ENCODE measurements at places on chromosomes 5 and 9.

DNA sequence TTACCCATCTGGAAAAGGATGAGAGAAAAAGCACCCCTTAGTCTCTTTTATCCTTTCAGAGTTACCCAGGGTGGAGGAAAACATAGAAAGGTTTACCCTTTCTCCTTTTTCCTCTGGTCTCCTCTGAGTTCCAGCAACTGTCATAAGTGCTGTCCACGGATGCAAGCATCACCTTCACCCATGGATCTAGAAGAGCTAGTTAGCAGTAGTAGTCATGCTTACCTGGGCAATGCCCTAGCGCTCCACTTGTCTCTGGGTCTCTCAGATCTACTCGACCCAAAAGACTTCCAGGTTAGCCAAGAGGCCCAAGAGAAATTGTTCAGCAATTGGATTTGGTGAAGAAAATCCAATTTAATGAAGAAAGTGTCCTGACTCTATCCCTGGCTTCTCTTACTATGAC is 656.2 kb upstream of the PTPRD start:
- no peak for DNase-seq

DNA sequence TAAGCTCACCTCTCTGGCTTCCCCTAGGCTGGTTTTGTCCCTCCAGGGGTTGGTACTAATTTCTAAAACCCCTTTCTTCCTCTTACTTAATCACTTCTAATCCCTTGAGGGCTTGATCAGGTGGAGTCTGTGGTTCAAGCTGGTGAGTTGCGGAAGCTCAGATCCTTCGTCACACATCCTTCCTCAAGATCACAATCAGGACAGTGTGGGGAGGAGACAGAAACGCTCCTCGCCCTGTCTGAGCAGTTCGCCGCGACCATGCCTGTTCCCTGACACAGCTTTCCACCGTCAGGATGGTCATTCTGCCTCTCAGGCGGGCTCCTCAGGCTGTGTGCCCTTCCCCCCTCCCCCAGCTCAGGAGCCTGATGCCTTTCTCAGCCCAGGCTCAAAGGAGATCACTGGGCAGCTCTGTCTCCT is 24.3 kb downstream of the CPLX2 start:
- DNase-seq = no peak

- DNase-seq = no peak
These were observed 728.0 kb downstream of the CDH9 start for GRCh38 chr5:26310415-26310814.

GRCh38 chr5:153573326-153574033 is 83.0 kb downstream of the GRIA1 start:
- DNase-seq = no peak

DNA sequence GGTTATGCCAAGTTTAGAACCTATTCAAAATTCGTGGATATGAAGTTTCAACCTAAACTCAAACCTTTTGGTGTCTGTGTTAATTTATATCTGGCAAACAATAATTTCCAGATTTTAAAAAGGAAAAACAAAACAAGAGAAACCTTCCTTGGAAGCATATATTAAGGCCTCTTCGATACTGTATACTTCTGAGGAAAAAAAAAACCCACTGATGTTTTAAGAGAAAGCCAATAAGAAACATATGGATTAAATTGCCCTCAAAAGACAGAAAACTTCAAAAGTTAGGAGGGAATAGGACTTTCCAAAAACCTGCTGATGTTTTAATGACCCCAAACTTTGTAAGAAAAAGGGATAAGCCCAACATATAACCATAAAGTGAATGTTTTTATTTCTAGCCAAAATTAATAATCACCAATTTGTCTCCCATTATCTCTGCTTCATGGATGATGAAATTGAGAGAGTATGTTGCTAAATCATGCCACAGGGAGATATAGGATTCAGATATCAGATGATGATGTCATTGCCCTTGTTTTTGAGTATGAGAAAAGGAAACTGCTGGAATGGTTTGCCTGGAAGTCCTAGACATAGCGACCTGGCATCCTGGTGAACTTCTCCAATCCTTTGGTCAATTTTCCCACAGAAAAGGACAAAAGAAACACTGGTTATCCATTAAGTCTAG is 423.9 kb downstream of the DMRT2 start:
- DNase-seq = no peak
